Effector memory CD8-positive, alpha-beta T cell (primary cell): ENCODE measurements at places on chromosomes 3 and 15.

DNA sequence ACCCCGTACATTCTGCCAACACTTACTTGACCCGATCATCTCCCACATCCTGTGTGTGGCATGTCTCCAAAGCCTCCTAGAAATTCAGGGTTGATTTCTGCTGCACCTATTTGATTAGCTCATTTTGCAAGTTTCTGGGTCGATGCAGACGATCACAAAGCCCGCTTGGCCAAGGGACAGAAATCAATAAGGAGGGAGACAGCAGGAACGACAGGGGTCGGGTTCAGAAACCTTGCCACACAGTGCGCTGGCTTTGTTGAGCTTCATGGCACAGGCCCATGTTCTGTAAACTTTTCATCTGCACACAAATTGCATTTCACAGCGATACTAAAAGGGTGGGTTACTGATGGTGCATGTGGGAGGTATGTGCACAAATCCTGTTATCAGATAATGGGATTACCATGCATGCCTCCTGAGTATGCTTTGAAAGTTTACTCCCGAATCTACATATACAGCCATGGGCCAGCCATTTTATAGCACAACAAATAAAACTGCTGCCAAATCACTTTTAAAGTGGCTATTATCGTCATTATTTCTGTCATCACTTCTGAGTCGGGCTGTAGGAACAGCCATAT, 95.9 kb upstream of the ATP11B start:
- DNase-seq: no peak

DNA sequence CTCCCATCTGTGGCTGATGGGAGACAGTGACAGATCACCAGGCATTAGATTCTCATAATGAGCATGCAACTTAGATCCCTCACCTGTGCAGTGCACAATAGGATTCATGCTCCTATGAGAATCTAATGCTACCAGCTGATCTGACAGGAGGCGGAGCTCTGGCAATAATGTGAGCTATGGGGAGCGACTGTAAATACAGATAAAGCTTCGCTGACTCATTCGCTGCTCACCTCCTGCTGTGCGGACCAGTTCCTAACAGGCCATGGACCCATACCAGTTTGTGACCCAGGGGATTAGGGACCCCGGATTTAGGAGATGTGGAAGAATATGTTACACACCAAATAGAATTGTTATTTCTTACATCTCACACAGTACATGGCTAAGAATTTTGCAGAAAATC, 6.7 kb downstream of the ARGFX start:
- DNase-seq: no peak

DNA sequence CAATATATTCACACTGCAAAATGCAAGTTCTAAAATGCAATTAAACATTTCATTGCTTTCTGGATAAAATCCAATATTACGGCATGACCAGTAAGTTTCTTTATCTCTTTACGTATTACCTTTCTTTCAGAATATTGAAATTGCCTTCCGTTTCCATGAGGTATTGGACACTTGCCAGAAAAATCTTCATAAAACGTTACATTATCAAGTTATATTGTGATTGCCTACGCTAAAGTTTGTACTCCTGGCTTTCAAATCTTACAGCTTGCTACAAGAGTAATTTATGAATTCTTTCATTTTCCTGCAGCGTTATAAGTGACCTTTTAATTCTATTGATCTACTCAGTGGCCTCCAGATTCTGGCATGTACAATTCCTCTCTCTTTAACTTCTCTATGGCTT, 1349.3 kb downstream of the OTOL1 start:
- DNase-seq: no peak

DNA sequence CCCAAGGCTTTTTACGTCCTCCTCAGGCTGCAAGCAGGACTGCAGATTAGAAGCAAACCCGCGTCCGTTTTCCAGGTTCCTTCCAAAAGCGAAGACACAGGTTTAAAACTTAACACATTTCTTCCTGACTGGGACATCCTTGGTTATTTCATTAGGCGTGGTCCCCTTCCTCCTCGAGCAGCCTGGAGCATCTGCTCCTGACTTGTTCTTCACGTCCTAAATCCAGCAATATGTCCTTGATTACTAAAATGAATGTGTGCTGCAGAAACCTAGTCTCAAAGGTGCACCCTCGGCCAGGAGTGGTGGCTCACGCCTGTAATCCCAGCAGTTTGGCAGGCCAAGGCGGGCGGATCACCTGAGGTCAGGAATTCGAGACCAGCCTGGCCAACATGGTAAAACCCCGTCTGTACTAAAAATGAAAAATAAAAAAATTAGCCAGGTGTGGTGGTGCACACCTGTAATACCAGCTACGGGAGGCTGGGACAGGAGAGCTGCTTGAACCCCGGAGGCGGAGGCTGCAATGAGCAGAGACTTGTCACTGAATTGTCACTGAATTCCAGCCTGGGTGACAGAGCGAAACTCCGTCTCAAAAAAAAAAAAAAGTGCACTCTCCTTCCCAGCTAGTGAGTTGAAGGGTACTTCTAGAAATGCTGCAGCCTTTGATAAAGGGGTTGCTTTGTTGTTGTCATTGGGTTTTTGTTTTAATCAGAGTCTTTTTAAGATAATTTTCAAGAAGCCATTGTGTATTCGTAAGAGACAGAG, 842 bp upstream of the LRIG1 start:
- no peak for DNase-seq

- no peak for DNase-seq
These were observed 22.5 kb upstream of the CNTN3 start for GRCh38 chr3:74636981-74637380.

GRCh38 chr3:194322678-194323211, 28.4 kb downstream of the CPN2 start:
- DNase-seq: no peak
